ENCODE measurements at places on chromosomes 16 and 17. TPM values are rescaled to one million over a fixed set of nuclear protein-coding genes. Genes with fewer than 3 reads are reported as not detected.

Gene ALOXE3
- not detected for total RNA-seq

Gene CDK5R1
- total RNA-seq: 52.1 TPM

Gene BRICD5
- 3.1 TPM for total RNA-seq

Gene FZD2
- total RNA-seq: not detected

Gene ABCA6
- not detected for total RNA-seq

Gene MPP3
- 0.33 TPM for total RNA-seq

Gene AIPL1
- not detected for total RNA-seq

Gene TMEM97
- total RNA-seq: 25.1 TPM

Gene SLC13A2
- total RNA-seq: not detected

Gene TMC5
- total RNA-seq: not detected

Gene EPX
- not detected for total RNA-seq

Gene TPPP3
- total RNA-seq: not detected

Gene CCR7
- total RNA-seq: 150 TPM

Gene KCTD19
- 1.3 TPM for total RNA-seq

Gene SMIM36
- total RNA-seq: not detected

Gene SCIMP
- not detected for total RNA-seq

Gene ABCC3
- total RNA-seq: not detected

Gene MNT
- 13.1 TPM for total RNA-seq

Gene PRSS36
- 0.93 TPM for total RNA-seq

Gene TNFRSF12A
- 0.88 TPM for total RNA-seq

Gene NOTUM
- 0.38 TPM for total RNA-seq

Gene ASPA
- 0.29 TPM for total RNA-seq

Gene KCNJ2
- not detected for total RNA-seq

Gene LCAT
- total RNA-seq: 9.1 TPM

Gene ADORA2B
- 0.12 TPM for total RNA-seq

Gene TUBG1
- 91.3 TPM for total RNA-seq

Gene CTRB2
- total RNA-seq: not detected

Gene PRSS33
- total RNA-seq: 0.17 TPM

Gene AANAT
- not detected for total RNA-seq

Gene FBXO39
- not detected for total RNA-seq

Gene ITGAD
- not detected for total RNA-seq

Gene P2RX5
- 45.2 TPM for total RNA-seq

Gene SPIRE2
- total RNA-seq: 0.44 TPM

Gene IL17C
- not detected for total RNA-seq

Gene OR1A1
- not detected for total RNA-seq

Gene EVI2B
- 11.4 TPM for total RNA-seq

Gene TMC7
- not detected for total RNA-seq

Gene BCKDK
- total RNA-seq: 21.3 TPM

Gene MT1M
- total RNA-seq: not detected

Gene TUBG2
- total RNA-seq: 9.1 TPM

Gene KRTAP2-3
- total RNA-seq: not detected

Gene SMIM5
- not detected for total RNA-seq

All from activated naive CD4-positive, alpha-beta T cell treated with anti-CD3 and anti-CD28 coated beads for 36 hours (primary cell).